GM23338 (cell line): ENCODE measurements at places on chromosomes 5 and 9. TPM values are rescaled to one million over a fixed set of nuclear protein-coding genes. Genes with fewer than 3 reads are reported as not detected.

- no peak for DNase-seq
Observed at GRCh38 chr5:137022043-137022442, 477.1 kb downstream of the SPOCK1 start.

Gene FCHSD1
- total RNA-seq = 28.7 and 46.6 TPM in 2 replicates

GRCh38 chr9:119556129-119556875 lies 187.1 kb upstream of the BRINP1 start:
- peak; percentile 90 for DNase-seq

Gene CBY3
- 0.52 and 2.3 TPM in 2 replicates for total RNA-seq

Gene MYMK
- not detected in 2 replicates for total RNA-seq

Gene ANKRD33B
- total RNA-seq = 13.0 and 15.4 TPM in 2 replicates

GRCh38 chr9:11088821-11089374 lies 476.1 kb upstream of the PTPRD start:
- no peak for DNase-seq

Gene CCL27
- not detected in 2 replicates for total RNA-seq

Gene NSG2
- not detected in 2 replicates for total RNA-seq

- DNase-seq = no peak
Observed at GRCh38 chr9:93020151-93020550, 38.4 kb upstream of the SUSD3 start.

DNA sequence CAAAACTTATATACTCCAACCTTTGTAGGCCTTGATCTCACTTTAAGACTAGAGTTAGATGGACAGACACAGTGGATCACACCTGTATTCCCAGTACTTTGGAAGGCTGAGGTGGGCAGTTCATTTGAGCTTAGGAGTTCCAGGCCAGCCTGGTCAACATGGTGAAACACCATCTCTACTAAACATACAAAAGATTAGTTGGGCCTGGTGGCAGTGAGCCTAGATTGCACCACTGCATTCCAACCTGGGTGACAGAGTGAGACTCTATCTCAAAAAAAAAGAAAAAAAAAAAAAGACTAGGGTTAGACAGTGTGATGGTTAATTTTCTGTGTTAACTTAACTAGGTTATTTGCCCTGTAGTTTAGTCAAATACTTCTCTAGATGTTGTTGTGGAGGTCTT lies 74.1 kb downstream of the CFAP95 start:
- DNase-seq = no peak

Gene TICAM2
- not detected in 2 replicates for total RNA-seq

Gene CATSPER3
- total RNA-seq = 0.74 TPM in 1 of 2 replicates, not detected in the other

DNA sequence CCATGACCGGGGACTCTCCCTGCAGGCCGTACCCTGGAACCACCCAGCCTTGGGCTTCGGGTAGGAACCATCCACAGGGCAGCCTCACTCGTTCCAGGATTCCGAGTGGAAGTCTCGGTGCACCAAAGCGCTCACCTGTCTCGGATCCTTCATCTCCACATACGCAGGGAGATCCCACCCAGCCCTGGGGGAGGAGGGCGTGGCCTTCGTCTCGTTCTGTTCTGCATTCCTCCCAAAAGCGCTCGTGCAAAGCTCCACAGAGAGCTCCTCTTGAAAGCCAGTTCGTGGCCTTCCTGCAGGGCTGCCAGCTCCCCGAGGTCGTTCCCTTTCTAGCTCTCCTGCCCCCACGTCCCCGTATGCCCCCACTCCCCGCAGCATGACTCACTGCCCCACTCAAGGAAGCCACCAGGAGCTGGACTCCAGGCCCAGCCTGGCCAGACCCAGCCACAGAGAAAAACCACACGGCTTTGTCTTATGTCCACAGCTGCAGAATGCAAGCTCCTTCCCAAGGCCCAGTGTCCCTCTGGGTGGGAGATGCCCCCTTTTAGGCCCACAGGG lies 65.0 kb upstream of the SARDH start:
- no peak for DNase-seq

- DNase-seq = peak; percentile 97
Observed at GRCh38 chr5:177500685-177501522, 3.5 kb upstream of the PDLIM7 start.

DNA sequence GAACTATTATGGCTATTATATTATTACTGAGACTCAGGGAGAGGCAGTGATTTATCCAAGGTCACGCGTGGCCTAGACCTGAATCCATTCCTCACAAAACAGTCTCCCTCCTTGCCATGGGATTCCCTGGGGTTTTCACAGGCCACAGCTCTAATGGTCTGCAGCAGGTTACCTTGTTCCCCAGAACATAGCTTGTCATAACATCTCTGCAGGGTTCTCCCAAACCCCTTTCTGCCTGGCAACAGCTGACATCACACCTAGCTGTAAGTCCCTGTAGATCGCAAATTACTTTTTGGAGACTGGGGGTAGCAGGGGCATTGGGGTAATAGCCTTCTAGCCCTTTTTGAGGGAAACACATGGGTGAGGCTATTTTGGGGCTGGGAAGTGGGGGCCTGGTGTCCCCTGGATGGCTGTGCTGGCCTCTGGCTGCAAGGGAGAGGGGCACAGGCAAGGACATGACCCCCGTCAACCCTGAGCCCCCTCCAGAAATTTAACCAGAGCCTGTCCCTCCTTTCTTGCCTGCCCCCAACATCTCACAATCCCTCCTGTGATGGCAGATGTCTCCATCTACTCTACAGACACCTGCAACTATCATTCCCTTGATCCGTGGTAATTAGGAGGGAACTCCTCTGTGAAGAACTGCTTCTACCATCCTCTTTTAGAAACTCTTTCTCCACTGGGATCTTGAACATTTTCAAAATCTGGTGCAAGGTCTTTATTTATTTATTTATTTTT lies 1.3 kb downstream of the CD74 start:
- peak; percentile 70 for DNase-seq

DNA sequence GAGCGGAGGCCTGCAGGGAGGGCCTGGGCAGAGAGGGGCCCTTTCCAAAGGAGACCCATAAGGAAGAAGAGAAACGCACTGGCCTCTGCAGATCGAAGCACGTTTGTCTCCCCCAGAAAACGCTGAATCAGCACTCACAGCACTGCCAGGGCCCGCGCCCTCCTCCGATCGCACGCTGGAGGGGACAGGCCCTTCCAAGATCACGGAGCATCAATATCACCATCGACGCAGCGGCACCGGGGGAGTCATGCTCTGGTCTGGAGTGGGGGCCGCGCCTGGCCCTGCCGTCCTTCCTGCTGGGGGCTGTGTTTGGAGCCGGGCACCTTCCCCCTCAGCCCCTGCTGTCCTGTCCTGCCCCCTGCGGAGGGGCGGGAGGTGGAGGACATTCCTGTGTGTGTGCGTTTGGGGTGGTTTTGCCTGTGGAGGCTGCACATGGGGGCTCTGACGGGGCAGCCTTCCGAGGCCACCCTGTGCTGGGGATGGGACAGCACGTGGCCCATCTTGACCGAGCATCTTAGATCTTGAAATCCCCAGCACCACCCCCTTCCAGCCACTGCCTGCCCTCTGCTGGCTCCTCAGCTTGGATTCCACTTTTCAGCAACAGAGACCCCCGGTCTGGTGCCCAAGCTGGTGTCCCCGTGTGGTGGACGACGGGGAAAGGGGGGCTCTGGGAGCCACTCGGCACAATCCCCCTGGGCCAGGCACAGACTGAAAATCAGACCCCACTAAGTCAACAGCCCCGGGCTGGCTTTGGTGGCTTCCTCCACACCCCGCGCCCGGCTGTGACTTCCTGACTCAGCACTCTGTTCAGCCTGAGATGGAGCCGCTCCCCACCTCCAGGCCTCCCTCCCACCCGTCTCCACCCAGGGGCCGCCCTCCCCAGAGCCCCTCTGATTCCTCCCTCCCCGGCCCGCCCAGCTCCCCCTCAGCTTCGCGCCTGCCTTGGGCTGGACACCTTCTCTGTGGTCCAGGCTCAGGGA lies 8.3 kb downstream of the TMEM250 start:
- peak; percentile 62 for DNase-seq

- DNase-seq = no peak
Observed at GRCh38 chr5:137344021-137344420, 155.1 kb downstream of the SPOCK1 start.

DNA sequence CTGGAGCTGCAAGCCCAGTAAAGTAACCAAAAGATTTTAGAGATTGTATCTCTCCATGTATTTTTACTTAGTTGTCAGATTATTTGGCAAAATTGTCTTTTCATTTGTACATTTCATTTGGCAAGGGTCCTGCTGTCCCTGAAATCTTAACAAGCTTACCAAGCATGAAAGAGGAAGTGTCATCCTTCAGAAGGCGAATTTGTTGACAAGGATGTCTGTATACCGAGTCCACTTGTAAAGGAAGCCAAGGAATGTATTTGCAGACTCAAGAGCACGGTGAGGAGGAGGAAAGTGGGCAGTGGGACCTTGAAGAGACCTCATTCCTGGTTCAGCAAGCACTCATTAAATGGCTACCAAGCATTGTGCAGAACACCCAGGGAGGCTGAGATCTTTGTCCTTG lies 7.5 kb upstream of the OTULINL start:
- no peak for DNase-seq

Gene MYOT
- total RNA-seq = not detected in 2 replicates

- no peak for DNase-seq
Observed at GRCh38 chr5:180820788-180821321, 18.2 kb upstream of the MGAT1 start.

Gene RNF44
- total RNA-seq = 78.5 and 104 TPM in 2 replicates

DNA sequence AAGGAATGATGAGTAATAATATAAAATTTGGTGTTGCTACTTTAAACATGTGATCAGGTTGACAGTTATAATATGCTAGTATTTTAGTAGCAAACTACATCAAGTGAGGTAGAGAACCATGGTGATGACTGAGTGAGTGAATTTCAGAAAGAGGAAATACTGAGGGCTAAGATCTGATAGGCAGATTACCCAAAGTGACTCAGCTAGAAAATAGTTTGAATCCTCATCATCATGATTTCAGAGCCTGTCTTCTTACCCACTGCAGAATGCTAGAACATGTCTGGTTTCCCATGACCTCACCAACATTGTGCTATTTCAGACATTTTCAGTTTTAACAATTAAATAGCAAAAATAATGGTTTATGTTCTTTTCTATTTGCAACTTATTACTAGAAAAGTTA lies 602.1 kb downstream of the TAF11L14 start:
- no peak for DNase-seq

GRCh38 chr5:61123145-61123544 lies 39.1 kb downstream of the SMIM15 start:
- no peak for DNase-seq

Gene CER1
- total RNA-seq = 2.4 and 4.4 TPM in 2 replicates

Gene GABRA6
- total RNA-seq = not detected in 2 replicates

GRCh38 chr5:38240212-38240611 lies 18.1 kb upstream of the EGFLAM start:
- no peak for DNase-seq

- peak; percentile 84 for DNase-seq
Observed at GRCh38 chr5:174910245-174910737, 185.9 kb downstream of the MSX2 start.

DNA sequence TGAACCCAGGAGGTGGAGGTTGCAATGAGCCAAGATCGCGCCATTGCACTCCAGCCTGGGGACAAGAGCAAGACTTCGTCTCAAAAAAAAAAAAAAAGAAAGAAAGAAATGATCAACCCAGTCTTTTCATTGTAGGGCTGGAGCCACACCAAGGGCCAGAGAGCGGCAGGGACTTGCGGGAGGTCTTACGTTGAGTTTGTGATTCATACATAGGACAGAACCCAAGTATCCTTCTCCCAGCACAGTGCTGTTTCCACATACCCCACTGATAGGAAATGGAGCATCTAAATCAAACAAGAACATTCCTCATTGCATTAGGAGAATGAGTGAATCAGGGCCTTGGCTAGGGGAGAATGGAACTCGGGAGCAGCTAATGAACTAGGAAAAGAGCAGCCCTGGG lies 3.5 kb upstream of the TNIP1 start:
- no peak for DNase-seq
